CD8-positive, alpha-beta memory T cell (primary cell): ENCODE measurements at places on chromosomes 3 and 15.

DNA sequence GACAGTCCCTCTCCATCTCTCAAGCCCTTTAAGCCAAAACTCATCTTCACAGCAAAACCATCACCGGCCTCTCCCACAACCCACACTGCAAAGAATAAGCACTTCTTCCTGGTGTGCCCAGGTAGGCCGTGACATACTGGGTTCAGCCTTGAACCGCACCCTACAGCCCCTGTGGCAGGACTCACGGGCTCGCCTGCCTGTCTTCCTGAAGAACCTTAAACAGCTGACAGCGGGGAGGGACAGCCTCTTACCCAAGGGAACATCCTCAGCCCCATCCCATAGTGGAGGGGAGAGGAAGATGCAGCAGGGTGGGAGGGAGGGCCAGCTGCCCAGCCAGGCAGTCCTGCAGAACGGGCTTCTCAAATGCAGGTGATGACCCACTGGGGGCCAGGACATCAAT is 40.2 kb downstream of the TBC1D2B start:
- no peak for DNase-seq

GRCh38 chr3:58044691-58045483 is 36.7 kb downstream of the FLNB start:
- no peak for DNase-seq

DNA sequence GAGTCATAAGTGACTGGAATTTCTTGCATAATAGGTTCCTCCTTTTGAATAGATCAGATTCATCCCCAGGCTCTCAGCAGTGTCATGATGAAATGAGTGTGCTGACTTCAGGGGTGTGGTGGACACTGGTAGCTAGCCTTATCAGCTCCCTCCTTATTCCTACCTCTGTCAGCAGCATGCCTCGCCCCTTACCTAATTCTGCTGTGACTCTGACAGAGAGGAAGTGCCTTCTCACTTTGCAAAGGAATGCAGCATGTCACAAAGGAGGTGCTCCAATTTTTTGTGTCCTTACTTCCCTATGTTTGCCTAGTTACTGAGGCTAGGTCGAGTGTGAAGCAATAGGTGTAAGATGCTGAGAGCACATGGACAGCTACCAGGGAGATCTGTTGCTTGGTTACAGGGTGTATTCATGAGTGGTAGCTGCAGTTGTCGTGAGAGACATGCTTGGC is 90.6 kb downstream of the TNFAIP8L3 start:
- no peak for DNase-seq

- no peak for DNase-seq
These were observed 13.3 kb upstream of the EHHADH start for GRCh38 chr3:185267193-185267592.

DNA sequence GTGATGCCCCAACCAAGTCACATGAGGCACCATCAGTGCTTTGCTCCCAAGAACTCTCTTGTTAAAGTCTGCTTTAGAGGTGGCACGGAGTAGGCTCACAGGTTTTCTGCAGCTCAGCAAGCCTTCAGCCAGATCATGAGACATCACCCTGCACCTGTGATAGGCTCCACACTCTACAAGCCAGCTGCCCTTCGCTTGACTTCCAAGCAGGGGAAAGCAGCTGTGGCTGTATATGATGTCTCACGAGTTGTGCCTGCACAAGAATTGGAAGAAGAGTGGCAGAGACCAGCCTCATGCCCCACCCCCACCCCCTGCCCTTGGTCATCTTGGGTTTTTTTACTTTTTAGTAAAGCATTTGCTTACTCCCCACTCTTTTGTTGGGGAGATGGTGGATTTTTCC is 22.5 kb downstream of the MRPS11 start:
- no peak for DNase-seq

GRCh38 chr3:187802928-187803259 is 57.6 kb upstream of the BCL6 start:
- peak; percentile 67 for DNase-seq
